Right ventricle myocardium superior (tissue), 1 donor: ENCODE measurements at places on chromosomes 11 and 22. TPM values are rescaled to one million over a fixed set of nuclear protein-coding genes. Genes with fewer than 3 reads are reported as not detected.

OR10D3 gene
- not detected for total RNA-seq

BTG4 gene
- total RNA-seq, result not detected

TMX2 gene
- 56.6 TPM for total RNA-seq

DDX25 gene
- not detected for total RNA-seq

LGALS12 gene
- 1.2 TPM for total RNA-seq

SYT8 gene
- total RNA-seq, result not detected

APOBEC3B gene
- total RNA-seq, result 0.75 TPM

TENM4 gene
- total RNA-seq, result 0.81 TPM

DNA sequence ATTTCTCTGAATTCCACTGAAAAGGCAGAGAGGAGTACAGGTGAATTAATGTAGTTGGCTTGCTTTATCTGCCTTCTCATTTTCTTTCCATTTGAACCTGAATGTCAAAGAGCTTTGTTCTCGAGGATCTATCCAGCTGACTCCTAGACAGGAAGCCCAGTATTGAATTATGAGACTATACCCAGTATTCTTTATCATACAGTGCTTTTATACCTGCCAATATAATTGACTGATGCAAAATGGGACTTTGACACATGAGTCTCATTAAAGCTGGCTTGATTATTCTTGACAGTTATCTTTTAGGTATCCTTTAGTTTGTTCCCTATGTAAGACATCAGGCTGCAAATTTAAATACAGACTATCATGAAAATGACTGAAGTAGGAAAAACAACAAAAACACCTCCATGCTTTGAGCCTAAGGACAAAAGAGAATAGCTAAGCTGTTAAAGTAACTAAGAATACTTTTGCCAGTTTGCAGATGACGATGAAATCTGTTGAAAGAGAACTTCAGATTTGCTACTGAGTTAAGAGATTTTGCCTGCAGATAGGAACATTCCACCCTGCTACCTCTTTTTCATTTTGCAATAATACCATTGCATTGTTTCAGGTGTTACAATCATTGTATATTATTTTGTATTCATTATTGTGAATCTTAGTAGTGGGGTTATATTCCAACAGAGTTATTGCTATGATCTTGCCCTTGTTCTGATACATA, 117.1 kb downstream of the ENTHD1 start:
- no peak for DNase-seq

- DNase-seq, result no peak
Measured at GRCh38 chr11:45048870-45049691, 97.4 kb upstream of the PRDM11 start.

DNA sequence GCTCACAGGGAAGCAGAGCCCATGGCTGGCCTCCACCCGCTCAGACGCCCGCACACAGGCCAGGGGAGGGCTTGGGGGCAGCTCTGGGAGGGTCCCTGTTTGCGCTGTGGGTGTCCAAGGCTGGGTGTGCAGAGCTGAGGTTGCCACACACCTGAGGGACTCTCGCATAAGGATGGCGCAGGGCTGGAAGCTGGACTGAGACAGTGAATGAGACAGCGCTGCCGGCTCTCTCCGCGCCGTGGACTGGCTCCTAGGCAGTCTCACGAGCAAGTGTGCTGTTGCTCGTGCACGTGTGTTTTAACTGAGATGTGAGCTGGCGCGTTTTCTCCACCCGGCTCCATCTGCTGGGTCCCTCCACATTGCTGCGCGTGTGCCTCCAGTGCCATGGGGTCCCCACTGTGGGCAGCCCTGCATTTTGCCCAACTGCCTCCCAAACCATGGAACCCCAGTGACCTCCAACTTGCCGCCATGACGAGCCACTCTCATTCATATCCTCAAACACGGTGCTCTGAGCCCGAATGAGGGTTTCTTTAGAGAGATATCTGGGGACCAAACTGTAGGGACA, 4.2 kb upstream of the BID start:
- DNase-seq, result no peak

- DNase-seq, result no peak
Measured at GRCh38 chr22:49519117-49519737, 308.4 kb downstream of the BRD1 start.

- no peak for DNase-seq
Measured at GRCh38 chr11:33471541-33471940, 214.4 kb downstream of the HIPK3 start.

- no peak for DNase-seq
Measured at GRCh38 chr11:129211397-129211796, 19.3 kb upstream of the ARHGAP32 start.

DNA sequence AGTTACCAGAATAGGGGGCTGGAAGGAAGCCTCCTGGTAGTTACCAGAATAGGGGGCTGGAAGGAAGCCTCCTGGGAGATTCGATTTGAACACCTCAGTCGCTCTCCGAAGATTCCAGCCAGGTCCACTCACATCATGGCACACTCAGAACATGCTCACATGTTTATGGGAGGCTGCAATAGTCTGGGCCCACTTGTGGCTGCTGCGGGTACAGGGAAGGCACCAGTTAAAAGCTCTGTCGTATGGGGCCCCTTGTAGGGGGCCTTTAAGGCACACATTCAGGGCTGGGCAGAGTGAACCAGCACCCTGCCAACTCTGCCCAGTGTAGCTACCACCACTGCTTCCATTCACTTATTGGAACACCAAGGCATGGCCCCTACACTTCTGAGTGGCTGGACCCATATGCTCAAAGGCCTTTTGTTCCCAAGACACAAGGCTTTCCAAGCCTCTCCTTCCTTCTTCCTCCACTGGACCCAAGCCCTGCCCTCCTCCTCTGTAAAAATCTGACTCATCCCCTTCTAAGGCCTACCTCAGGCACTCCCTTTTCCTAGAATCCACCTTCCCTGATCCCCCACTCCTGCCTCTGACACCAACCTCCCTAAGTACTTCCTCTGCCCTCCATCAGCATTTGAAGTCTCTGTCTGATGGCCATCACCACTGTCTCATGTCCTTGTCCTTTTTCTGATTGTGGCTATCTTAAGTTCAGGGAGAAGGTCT, 28.0 kb downstream of the USP35 start:
- DNase-seq, result no peak

GRCh38 chr11:13423372-13423771, 39.6 kb downstream of the BTBD10 start:
- DNase-seq, result no peak

DNA sequence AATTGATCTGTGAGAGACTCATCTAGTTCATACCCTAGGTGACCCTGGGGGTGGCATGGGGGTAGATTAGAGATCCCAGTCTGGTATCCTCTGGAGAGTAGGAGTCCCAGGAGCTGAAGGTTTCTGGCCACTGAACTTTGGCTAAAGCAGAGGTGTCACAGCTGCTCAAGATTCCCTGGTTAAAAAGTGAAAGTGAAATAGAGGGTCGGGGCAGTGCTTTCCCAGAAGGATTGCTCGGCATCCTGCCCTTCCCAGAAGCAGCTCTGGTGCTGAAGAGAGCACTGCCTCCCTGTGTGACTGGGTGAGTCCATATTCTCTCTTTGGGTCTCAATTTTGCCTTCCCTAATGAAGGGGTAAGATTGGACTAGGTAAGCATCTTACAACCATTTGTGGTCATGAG, 653 bp downstream of the IL18BP start:
- DNase-seq, result peak; percentile 59

DNA sequence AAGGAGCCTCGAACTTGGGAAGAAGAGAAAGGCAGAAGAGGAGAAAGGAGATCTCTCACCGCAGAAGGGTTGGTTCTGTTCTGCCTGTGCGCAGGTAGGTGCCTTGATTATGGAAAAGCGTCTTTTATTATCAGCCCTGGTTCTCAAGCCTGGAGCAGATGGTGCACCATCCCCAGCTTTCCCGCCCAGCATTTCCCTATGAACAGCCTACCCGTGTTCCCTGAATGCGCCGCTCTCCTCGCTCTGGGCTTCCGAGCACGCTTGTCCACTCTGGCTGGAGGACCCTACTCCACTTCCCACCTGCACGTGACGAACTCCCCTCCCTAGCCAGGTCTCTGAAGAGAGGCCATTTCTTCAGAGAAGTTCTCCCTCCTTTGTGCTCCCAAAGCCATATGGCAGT, 15.2 kb downstream of the IGSF9B start:
- DNase-seq, result no peak

- DNase-seq, result no peak
Measured at GRCh38 chr11:66291706-66292542, at the start of gene TMEM151A. TMEM151A (plus strand) TSS chr11:66291894; CDS start chr11:66292014, 120 bp downstream.

- peak; percentile 91 for DNase-seq
Measured at GRCh38 chr11:68354148-68354872, 41.9 kb downstream of the LRP5 start.

- no peak for DNase-seq
Measured at GRCh38 chr11:86460461-86461385, 86.0 kb downstream of the CCDC81 start.

- DNase-seq, result no peak
Measured at GRCh38 chr11:27991736-27992135, 116.2 kb downstream of the KIF18A start.

GRCh38 chr11:96482193-96482592, 92.4 kb downstream of the JRKL start:
- no peak for DNase-seq

DNA sequence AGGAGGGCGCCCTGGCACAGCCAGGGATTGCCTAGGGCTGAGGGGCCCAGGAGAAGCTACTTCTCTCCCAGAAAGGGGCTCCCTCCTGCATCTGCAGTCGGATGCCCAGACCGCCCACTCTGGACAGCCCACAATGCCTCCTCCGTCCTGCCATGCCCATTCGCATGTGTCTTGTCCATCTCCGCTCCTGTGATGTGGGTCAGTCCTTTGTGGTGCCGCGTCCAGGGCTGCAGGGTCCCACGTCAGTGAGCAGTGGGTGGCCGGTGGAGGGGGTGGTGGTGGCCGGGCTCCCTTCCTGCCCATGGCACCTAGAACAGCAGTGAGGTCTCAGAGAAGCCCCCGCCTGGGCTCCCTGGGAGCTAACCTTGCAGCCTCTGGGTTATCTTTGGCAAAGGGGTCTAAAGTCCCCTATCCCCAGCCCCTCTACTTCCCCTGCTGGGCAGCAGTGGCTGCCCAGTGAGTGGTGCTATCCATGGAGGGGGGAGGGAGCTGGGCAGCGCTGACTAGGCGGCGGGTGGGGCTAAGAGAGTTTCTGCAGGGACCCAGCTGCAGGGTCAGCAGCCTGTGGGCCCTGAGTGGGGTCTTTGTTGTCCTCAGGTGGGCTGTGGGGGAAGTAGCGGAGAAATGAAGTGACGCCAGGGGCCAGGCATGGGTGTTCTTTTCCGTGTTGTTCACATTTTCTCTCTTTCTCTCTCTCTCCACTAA, 41.1 kb downstream of the KCNC1 start:
- no peak for DNase-seq

GRCh38 chr11:2307501-2308331, 5.9 kb downstream of the TSPAN32 start:
- DNase-seq, result peak; percentile 34
